ENCODE measurements at places on chromosomes 12 and 14.

- no peak for DNase-seq
Measured at GRCh38 chr12:95544756-95545155, 6.5 kb downstream of the USP44 start.

DNA sequence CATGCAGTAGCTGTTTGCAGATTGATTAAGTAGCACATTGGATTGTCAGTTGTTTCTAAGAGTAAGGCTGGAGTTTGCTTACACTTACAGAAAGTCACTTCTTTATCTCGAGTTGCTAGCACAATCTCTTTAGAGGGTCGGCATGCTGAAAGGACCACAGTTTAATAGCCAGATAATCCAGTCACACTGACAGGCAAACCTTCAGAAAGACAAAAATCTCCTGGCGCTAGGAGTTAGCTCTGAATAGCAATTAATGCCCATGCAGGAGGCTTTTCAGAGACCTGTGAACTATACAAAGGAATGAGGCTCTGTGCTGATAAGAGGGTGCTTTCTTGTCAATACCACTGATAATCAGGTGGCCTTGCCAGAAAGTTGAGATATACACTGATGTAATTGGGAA, 1043.0 kb downstream of the AACS start:
- DNase-seq, result no peak

DNA sequence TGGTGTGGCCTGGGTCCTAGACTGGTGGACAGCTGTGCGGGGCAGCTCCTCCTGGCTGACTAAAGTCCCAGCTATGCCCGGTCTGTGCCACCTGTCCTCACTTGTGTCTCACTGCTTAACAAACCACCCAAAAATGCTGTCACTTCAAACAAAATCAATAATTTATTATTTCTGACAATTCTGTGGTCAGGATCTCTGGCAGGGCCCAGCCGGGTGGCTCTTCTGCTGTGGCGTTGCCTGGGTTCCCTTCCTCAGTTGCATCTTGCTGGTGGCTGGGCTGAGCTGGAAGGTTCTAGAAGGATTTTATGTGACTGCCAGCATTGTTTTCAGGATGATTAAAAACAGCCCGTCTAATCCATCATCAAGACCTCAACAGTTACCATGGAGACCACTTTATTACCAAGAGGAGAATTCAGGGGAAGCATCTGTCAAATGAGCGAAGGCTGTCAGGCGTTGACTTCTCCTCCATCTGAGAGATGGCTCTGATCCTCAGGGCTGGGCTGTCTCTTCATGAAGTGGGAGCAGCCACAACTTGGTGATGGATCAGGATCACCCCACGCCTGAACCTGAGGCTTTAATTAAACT, 280.6 kb upstream of the SFSWAP start:
- DNase-seq, result no peak

DNA sequence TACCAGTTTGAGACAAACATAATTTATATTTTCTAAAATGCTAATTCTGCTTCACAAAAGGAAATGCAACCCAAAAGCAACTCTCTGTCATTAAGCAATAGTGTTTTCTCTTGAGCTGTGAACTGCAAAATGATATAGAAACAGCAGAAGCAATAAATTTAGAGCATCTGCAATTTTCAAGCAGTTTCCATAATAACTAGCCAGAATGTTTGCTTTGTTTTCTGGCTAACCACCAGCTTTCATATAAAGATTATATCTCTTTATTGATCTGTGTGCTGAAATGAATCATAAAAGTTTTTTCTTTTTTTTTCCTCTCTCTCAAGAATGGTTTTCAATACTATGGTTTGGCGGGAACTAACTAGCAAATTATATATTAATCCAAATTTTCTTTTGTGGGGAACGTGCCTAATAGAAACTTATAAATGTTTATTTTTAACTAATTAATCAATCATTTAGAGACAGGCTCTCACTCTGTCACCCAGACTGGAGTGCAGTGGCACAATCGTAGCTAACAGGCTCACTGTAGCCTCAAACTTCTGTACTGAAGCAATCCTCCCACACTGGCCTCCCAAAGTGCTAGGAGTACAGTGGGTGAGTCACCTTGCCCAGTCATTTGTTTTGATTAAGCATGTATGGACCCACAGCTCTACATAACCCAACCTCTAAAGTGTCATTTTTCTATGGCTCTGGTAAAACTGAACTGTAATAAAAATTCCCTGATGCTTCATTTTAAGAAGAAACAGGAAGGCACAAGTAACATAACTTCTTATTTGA, 830.1 kb upstream of the MGAT4C start:
- no peak for DNase-seq

- DNase-seq, result no peak
Measured at GRCh38 chr14:103057028-103057371, 349 bp downstream of the CDC42BPB start.

DNA sequence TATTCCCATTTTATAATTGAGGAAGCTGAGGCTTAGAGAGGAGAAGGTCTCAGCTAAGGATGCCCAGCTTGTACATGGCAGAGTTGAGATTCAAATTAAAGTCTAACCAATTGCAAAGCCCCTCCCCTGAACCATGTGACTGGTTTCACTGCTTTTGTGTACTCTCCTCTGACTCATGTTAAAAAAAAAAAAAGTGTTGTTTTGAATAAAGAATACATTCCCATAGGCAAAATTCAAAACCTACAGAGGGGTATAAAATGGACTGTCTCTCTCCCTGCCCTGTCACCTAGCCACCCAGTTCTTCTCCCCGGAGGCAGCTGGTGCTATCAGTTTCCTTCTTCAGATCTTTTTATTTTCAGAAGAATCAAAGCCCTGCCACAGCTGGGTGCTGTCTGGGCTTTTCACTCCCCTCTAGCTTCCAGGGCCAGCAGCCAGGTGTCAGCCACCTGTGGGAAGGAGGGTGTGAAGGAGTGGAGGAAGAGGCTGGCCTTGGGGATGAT, 5.4 kb downstream of the PSMD9 start:
- no peak for DNase-seq
